ENCODE measurements at places on chromosomes 5 and 9.

DNA sequence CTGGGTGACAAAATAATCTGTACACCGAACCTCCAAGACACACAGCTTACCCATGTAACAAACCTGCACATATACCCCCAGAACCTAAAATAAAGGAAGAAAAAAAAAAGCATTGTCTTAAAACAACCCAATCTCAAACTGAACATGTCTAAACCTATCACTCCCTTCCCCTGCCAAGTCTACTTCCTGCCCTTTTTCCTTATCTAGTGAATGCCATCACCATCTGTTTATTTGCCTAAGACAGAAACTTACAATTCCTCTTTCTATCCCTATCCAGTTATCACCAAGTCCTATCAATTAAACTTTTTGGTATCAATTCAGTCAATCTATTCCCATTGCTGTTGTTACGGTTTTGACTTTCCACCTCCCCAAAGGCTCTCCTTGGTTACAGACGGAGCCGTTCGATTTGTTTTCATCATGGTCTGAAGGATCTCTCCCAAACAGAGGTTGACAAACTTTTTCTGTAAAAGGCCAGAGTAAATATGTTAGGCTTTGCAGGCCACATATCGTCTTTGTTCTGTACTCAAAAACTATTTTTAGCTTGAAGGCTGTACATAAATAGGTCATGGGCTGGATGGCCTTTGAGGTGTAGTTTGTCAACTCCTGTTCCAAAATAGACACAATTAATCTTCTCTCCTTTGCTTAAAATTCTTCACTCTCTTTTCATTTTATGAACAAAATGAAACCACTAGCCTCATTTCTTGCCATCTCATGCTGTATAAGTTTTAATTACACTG, 12.1 kb downstream of the NOL8 start:
- DNase-seq = no peak

DNA sequence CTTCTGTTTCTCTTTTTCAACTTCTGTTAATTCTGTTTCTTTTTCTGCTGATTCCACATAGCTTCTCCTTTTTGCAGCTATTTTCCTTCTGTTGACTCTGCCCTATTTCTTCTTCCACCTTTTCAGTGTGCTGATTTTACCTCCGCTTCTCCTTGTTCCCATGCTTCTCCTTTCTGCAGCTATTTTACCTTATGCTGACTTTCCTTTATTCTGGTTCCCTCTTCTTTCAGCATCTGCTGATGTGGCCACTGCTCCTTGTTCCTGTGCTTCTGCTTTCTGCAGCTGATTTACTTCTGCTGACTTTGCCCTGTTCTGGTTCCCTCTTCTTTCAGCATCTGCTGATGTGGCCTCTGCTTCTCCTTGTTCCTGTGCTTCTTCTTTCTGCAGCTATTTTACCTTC, 58.8 kb downstream of the HACD4 start:
- DNase-seq = no peak

GRCh38 chr5:16568875-16569580, 47.8 kb downstream of the RETREG1 start:
- peak; percentile 19 for DNase-seq

DNA sequence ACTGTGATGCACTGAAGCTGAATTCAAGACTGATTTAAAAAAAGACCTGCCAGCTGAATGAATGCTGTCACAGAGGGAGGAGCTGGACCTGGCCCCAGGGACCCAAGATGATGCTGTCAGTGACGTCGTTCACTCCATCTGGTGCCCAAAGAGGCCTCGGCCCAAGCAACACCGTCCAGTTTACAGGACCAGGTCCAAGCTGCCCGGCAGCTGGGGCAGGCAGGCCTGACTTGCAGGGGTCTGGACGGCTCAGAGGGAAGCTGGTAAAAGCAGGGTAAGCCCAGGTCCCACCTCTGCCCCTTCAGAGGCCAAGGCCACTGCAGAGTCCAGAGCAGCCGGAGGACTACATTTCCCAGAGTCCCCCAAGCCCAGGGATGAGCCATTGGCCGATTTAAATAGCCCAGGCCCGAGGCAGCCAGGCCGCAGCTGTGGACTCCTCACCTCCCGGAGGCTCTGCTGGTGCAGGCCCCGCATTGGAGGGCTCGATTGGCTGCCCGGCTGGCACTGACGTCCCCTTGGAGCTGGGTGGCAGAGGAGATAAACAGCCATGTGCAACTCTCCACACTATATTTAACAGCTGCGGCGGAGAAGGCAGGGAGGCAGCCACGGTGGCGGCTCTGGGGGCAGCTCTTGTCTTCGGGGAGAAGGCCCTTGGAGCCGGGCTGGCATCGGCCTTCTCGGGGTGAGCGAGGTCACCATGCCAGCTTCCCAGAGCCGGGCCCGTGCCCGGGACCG, at the start of gene PLPP7:
TSS of gene PLPP7 (plus strand) at position 423 of the 735 bp plus-strand sequence. CDS start at position 698, 275 bp downstream.
- DNase-seq = no peak

DNA sequence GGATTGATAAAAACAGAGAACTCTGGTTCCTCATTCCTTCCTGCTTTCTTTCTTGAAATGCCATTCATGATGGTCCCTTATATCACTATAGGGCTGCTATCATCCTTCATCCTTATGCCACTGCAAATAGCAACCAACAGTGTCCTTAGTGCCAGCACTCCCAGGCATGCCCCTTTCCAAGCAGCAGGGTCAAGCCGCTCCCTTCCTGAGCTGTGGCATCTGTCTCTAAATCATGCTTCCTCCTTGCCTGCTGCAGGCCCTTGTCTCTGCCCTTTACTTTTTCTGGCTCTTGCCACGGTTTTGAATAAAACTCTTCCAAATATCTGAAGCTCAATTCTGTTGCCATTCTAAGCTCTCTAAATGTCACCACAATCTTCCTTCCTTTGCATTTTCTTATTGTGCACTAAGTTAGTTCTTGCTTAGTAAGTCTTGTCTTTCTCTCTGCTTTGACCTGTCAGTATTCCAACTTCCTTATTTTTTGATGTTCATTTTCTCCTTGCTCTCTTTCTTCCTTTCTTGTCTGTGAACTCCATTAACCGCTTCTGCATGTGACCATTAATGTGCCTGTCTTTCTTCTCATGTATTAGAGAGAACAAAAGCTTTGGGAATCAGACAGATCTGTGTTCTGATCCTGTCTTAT, 19.9 kb downstream of the TLR4 start:
- no peak for DNase-seq

DNA sequence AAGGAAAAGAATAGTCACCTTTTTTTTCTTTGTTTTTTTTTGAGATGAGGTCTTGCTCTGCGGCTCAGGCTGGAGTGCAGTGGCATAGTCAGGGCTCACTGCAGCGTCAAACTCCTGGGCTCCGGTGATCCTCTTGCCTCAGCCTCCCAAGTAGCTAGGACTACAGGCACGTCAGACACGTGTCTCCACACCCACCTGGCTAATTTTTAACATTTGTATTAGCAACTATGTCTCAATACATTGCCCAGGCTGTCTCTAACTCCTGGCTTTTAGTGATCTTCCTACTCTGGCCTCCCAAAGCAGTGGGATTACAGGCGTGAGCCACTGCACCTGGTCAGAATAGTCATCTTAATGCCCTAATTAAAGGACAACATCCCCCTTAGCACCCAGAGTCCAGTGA, 54.4 kb upstream of the CTSL start:
- DNase-seq = no peak

DNA sequence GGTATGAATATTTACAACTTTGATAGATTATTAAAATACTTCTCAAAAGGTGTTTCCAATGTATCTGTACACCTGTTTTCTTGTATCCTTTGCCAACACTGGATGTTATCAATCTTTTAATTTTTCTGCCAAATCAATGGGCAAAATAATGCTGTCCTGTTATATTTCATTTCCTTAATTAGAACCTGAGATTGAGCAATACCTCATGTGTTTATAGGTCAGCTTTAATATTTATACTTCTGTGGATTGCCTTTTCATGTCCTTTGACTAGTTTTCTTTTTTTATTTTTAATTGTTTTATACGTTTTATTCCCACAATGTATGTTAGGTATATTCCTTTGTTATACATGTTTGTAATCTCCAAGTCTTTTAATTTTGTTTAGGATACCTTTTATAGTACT, 77.6 kb downstream of the JAK2 start:
- no peak for DNase-seq

DNA sequence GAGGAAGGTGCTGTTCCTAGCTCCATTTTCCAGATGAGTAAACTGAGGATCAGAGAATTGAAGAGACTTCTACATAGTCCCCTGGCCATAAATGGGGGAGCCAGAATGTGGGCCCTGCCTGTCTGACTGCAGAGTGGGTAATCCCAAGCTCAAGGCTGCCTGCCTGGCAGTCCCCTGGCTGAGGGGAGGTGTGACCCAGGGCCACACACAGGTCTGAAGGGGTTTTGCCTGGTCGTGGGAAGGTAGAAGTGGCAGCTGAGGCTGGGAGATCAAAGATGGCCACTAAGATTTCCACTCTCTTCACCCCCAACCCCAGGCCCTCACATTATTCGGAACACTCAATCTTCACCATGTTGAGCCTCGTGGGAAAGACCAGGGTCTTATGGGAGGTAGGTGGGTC, 176.3 kb downstream of the MACROH2A1 start:
- no peak for DNase-seq

DNA sequence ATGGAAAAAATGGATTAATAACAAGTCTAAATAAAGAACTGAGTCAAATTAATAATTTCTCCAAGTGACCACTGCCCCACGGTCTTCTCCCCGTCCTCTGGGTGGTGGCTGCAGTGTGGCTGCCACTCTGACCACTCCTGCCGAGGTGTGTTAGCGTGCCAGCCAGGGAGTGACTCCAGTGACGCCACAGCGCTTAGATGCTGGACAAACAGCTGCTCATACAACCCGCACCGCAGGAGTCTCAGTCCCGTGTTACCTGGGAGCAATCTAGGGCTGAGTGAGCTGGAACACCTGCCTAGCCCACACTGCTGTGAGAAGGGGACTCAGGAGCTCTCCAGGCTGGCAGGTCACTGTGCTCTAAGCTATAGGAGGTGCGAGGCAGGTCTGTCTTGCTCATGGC, 10.2 kb downstream of the MAPK9 start:
- DNase-seq = no peak

- DNase-seq = no peak
These were observed 416.1 kb upstream of the TRPC7 start for GRCh38 chr5:136781464-136781863.

DNA sequence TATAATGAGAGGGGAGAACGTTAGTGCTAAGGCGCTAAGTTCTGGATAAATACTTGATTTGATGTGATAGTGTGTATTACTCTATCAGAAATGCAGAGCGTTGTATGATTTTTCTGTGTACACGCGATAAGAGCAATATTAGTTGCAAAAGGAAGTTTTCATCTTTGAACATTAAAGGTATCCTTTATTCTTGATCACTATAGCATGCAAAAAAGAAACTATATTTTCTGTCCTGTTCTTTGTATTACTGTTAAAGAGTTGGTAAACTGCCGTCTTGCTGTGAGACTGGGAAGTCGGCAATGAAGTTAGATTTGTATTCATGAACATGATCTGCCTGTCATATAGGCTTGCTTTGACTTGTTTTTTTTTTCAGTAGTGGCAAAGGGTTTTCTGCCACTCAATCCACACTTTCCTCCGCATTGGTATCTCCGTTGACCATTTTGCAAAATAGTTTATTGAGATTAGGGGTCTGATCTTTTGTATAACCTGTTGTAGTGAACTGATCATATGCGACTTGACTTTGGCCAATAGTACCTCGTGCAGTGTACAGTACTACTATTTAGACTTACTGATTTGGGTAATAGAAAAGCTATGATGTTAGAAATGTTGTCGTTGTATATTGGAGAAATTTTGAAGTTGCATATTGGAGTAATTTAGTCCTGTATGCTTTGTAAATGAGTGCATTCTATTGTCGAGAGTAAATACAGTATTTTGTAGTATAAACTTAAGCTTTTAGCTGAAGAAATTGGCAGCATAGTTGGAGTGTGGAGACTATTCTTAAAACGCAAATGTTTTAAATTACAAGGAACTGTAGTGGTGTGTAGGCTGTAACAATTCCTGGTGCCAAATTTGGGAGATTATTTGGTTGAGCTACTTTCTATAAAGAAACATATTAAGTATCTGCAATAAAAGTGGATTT, 1.7 kb downstream of the DENND4C start:
- peak; percentile 55 for DNase-seq

Data from HT-29 (cell line).